ENCODE measurements at places on chromosomes 3 and 15.

GRCh38 chr3:66490984-66491383 is 9.8 kb downstream of the LRIG1 start:
- no peak for DNase-seq

- no peak for DNase-seq
These were observed 34.9 kb downstream of the RAB7A start for GRCh38 chr3:128760881-128761280.

GRCh38 chr15:37094333-37094914 is 5.9 kb downstream of the MEIS2 start:
- no peak for DNase-seq

- no peak for DNase-seq
These were observed 86.9 kb upstream of the MEX3B start for GRCh38 chr15:82132742-82133141.

DNA sequence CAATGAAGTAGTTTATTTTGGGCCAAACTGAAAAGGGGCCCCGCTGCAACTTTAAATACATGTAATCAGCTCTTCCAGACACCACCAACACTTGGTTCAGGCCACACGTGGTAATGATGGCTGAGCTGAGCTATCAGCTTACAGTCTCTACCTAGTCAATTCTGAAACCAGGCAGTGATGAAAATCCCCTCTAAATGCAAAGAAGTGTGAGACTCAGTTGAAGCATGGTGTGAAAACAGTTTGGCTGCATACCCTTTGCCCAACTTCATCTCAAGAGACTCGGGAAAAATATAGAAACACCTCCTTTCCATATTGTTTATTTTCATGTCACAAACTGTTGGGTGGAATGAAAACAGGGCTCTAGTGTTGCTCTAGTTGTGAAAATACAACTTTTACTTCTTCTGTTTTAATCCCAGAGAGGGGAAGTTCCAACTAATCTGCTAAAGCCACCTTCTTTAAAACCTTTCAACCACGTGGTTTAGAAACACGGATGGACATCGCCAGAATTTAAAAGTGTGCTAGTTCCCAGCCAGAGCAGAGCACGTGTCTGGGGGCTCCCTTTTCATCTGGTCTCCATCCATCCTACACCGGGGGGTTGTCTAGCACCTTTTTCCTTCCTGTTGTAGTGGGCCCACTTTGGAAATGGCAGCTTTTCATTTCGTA is 229.1 kb downstream of the EPHB1 start:
- no peak for DNase-seq

Measured in CD4-positive, alpha-beta T cell treated with Interleukin-21 for 1 hour (primary cell).